ENCODE measurements at places on chromosomes 1 and 21.

GRCh38 chr1:220221269-220221668 lies 51.0 kb downstream of the RAB3GAP2 start:
- no peak for DNase-seq

GRCh38 chr1:76764638-76765454 lies 102.4 kb upstream of the ST6GALNAC5 start:
- DNase-seq: no peak

DNA sequence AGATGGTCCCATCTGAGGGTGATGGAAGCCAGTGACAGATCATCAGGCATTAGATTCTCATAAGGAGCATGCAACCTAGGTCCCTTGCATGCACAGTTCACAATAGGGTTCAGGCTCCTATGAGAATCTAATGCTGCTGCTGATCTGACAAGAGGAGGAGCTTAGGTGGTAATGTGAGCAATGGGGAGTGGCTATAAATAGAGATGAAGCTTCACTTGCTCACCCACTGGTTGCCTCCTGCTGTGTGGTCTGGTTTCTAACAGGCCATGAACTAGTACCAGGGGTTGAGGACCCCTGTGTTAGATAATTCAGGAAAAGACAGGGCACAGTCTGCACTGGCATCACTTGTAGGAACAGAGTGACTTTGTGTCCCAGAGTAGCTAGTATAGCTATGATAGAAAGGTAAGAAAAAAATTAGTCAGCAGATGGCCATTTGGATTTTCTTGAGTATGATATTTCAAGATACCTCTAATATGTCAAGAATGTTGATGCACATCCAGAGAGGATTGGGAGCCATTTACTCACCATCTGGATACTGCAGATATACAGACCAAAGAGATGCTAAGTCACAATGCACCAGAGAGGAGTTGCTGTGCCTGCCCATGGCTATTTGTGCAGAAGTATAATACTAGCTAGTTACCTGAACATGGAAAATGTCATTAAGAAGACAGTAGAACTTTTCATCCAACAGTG lies 53.6 kb downstream of the ADCY10 start:
- DNase-seq: no peak

- no peak for DNase-seq
Observed at GRCh38 chr1:223703668-223704013, 8.7 kb upstream of the CAPN2 start.

GRCh38 chr1:25820247-25821111 lies 725 bp downstream of the MTFR1L start:
- peak; percentile 45 for DNase-seq

- DNase-seq: no peak
Observed at GRCh38 chr1:200473698-200474371, 64.0 kb upstream of the ZNF281 start.

DNA sequence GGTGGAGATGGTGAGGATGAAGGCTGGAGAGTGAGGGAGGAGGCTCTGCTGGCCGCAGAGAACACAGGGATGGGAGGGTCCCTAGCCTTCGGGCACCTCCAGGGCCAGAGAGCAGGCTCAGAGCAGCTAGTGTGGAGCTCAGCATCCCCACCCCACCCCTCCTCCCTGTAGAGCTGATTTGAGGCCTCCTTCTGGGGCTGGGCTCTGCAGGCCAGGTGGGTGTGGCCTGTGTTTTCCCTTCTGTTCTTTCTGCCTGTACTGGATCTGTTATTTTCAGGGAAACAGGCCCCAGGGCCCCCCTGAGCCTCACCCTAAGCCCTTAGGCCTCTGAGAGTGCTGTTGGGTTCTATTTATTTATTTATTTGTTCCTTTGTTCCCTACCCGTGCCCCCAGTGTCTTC lies 44.8 kb downstream of the TMCC2 start:
- DNase-seq: no peak

GRCh38 chr1:110411173-110411735 lies 3.8 kb upstream of the LAMTOR5 start:
- DNase-seq: no peak

DNA sequence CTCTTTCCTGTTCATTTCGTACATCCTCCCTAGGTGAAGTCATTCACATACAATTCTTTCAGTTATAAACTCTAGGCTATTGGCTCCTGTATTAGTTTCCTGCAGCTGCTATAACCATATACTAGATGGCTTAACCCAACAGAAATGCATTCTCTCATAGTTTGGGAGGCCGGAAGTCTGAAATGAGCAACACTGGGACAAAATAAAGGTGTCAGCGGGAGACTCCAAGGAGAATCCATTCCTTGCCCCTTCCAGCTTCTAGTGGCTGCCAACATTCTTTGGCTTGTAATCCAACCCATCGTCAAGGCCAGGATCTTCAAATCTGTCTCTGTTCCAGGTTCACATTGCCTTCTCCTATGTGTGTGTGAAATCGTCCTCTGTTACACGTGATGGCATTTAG lies 71.3 kb downstream of the TOR3A start:
- DNase-seq: no peak

DNA sequence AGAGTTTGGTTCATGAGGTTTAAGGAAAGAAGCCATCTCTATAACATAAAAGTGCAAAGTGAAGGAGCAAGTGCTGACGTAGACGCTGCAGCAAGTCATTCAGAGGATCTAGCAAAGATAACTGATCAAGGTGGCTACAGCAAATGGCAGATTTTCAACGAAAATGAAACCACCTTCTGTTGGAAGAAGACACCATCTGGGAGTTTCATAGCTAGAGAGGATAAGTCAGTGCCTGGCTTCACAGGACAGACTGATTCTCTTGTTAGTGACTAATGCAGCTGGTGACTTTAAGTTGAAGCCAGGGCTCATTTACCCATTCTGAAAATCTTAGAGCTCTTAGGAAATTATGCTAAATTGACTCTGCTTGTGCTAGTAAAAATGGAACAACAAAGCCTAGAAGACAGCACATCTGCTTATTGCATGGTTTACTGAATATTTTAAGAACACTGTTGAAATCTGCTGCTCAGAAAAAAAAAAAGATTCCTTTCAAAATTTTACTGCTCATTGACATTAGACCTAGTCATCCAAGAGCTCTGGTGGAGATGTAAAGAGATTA lies 10.5 kb downstream of the MAEL start:
- no peak for DNase-seq

GRCh38 chr1:162663589-162664106 lies 31.4 kb downstream of the DDR2 start:
- no peak for DNase-seq

DNA sequence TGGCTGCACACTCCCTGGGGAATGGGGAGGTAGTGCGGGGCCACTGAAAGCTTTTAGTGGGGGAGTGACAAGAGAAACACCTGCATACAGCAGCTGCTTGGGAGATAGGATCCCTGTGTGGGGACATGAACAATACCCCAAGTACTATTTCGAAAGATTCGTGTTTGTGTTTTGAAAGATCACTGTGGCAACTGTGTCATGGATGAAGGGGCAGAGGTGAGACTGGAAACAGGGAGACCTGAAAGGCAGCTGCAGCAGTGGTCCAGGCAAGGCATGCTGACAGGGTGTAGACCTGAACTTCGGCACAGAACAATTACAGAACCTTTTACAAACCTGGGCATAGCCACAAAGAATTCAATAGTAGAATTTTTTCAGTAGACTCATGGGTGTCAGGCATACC lies 32.9 kb downstream of the TENT5C start:
- no peak for DNase-seq

DNA sequence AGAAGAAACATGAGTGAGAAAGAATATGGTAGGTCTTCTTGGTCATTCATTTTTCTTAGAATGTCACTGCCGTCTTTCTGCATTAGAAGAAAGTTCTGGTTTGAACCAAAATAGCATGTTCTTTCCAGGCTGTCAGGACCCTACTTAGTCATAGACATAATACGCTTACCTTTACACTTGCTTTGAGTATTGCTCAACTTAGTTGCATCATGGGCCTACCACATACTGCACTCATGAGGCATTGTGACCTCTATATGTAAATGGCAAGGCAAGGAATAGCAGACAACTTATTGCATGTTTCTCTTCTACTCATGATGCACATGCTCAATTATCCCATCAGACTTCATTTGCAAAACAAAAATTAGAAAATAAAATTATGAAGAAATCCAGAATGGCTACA lies 415.0 kb downstream of the HLX start:
- no peak for DNase-seq

- DNase-seq: no peak
Observed at GRCh38 chr1:202584707-202585589, 125.3 kb downstream of the SYT2 start.

- no peak for DNase-seq
Observed at GRCh38 chr1:235979176-235979575, 85.7 kb downstream of the NID1 start.

- DNase-seq: no peak
Observed at GRCh38 chr1:214251354-214251753, 29.6 kb upstream of the SMYD2 start.

DNA sequence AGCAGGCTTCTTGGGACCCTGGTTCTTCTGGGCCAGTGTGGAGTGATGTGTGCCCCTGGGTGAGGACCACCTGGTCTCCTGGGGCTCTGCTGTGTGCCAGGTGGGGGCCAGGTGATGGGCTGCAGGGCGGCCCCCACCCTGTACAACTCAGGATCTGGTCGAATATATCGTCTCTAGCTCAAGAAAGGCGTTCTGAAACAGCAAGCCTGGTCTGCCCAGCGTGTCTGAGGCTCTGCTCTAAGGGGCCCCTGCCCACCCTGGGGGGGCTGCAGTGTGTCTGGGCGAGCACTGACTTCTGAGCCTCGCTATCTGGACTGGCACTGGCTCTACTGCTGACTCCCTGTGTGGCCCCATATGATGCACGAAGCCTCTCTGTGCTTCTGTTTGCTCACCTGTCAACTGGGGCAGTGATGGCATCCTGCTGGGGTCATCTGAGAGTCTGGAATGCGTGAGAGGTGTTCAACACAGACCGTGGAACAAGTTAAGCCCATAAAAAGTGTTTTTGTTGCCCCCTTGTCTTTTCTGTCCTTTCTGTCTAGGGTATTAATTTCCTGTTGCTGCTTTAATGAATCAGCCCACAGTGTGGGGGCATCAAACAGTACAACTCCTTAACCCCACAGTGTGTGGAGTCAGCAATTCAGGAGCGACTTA lies 56.0 kb upstream of the TRAPPC10 start:
- no peak for DNase-seq

DNA sequence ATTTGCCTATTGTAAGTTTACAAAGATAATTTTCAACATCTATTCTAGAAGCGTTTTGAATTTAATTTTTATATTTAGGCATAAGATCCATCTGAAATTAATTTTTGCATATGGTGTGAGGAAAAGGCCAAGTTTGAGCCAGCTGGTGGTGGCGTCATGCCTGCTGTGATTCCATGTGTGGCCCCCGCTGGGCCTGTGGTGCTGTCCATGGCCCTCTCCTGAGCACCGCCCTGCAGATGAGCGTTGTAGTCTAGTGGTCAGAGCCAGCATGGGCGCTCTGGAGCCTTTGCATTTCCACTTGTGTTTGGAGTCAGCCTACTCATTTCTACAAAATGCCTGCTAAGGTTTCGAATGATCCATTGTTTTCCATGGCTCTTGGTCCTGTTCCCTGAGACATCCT lies 22.7 kb downstream of the PRSS38 start:
- no peak for DNase-seq

GRCh38 chr1:67802565-67802964 lies 30.7 kb downstream of the GNG12 start:
- DNase-seq: no peak

Data from stimulated activated CD4-positive, alpha-beta T cell treated with anti-CD3 and anti-CD28 coated beads, TNF-alpha, amount 100 ng/mL, for 1 hour (primary cell).